ENCODE measurements at places on chromosomes 4 and X. TPM values are rescaled to one million over a fixed set of nuclear protein-coding genes. Genes with fewer than 3 reads are reported as not detected.

- DNase-seq: peak; percentile 6
Measured at GRCh38 chr4:145176641-145177432, 3.6 kb downstream of the OTUD4 start.

DNA sequence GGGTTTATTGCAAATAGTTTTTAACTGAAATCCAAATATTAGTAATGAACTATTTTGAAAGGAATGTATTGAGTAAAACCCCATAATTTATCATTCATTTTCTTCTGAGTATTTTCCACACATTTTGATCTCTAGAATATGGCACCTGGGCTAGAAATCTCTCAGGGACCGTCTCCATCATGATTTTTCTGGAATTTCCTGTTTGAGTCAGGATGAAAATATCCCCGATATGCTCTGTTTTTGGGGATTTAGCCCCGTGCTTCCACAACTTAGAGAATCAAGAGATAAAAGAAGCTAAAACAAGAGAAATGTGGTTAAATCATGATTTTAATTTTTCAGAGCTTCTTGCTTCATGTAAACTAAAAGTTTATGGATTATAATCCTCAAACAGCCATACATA lies 114.2 kb downstream of the SPCS3 start:
- no peak for DNase-seq

- no peak for DNase-seq
Measured at GRCh38 chr4:176437756-176438155, 118.0 kb downstream of the SPCS3 start.

DNA sequence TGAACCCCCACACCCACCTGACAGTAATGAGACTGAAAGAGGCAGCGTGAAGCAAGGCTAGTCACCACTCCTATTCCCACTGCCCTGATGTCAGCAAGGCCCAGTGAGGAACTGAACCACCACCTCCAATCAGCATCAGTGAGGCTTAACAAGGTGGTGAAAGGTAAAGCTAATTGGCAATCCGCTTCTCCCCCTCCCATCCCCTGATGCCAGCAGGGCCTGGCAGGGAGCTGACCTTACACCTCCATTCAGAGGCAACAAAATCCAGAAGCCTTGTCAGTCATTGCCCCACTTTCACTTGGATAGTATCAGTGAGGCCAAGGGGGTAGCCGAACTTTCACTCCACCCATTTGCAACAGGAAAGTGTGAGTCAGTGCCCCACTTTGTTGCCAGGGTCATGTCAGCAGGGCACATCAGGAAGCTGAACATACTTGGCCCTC lies 60.8 kb downstream of the AWAT2 start:
- no peak for DNase-seq

- no peak for DNase-seq
Measured at GRCh38 chr4:118585015-118585414, 100.2 kb upstream of the METTL14 start.

DNA sequence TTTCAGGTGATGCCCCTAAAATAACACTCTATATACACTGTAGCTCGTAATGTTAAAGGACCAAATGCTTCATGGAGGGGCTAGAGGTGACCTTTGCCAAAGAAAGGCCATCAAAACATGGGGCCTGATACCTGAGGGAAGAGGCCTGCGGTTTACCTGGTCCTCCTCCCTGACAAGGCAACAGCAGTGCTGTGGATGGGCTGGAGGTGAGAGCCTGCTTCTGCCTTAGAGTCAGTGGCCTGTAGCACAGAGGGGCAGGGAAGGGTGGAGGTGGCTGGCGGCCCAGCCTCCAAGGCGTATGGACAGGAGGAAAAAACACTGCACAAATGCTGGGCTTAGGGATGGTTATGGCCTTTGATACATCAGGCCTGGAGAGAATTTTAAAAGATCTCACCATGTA lies 137.8 kb upstream of the USP38 start:
- no peak for DNase-seq

- no peak for DNase-seq
Measured at GRCh38 chr4:17762726-17763125, 18.7 kb downstream of the FAM184B start.

GRCh38 chr4:151460434-151460833 lies 51.5 kb downstream of the FHIP1A start:
- no peak for DNase-seq

DNA sequence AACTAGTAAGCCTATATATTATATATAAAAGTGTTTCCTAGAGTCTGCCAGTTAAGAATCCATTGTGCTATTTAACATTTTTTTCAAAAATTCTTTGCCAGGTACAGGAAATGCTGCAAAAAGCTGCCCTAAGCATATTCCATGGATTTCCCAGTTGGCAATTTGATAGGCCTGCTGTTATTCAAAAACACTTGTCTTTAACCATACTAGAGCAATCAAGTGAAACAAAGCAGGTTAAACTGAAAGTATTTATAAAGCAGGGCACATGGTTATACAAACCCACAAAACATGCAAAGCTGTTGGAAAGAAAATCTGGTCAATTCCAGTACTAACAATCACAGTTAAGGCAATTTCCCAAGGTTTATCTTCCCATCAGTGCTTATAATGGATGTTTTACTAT lies 159.9 kb downstream of the UNC5C start:
- DNase-seq: peak; percentile 75

DNA sequence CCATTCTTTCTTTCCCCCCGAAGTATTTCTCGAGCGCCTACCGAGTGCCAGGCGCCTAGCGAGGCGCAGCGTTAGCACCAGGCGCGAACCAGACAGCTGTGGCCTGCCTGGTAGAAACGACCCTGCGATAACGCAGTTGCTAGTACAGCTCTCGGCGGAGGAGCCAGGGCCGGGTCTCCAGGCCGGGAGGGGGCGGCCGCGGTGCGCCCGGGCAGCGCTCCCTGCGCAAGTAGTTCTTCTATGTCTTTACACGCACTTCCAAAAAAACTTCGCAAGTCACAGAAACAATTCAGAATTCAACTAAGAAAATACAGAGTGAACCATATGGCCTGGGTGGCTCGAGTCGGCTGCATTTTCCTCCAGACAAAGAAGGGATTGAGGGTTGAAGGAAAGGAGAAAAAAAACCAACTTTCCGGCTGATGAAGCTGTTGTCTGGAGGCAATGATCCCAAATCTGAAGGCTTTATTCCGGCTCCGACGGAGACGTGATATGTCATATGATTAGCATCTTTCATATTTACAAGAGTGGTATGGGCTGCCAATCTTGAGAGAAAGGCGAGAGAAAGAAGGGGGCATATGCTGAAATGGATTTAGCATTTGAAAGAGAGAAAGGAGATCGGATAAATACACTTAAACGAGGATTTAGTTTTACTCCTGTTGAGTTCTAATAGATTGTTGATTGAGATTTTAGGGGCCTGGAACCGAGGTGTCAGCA lies 7.2 kb upstream of the NEUROG2 start:
- DNase-seq: peak; percentile 54

DNA sequence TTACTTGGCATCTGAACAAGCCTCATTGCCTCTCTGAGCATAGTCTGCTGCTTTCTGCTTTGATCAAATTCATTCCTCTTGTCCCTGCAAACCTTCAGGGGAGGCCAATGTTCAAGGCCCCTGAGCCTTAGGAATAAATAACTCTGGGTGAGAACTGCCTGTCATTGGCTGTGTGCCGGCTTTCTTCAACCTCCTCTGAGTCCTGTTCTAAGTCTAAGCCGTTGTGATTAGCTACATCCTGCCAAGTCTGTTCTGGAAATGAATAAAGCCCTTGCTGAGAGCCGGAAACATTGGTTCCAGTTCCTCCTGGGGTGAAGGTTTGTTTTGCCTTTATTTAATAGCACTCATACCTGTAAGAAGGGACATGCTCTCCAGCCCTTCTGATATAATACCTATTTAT lies 13.8 kb downstream of the RNF4 start:
- peak; percentile 65 for DNase-seq

- DNase-seq: no peak
Measured at GRCh38 chr4:2767705-2768074, 11.6 kb upstream of the TNIP2 start.

DNA sequence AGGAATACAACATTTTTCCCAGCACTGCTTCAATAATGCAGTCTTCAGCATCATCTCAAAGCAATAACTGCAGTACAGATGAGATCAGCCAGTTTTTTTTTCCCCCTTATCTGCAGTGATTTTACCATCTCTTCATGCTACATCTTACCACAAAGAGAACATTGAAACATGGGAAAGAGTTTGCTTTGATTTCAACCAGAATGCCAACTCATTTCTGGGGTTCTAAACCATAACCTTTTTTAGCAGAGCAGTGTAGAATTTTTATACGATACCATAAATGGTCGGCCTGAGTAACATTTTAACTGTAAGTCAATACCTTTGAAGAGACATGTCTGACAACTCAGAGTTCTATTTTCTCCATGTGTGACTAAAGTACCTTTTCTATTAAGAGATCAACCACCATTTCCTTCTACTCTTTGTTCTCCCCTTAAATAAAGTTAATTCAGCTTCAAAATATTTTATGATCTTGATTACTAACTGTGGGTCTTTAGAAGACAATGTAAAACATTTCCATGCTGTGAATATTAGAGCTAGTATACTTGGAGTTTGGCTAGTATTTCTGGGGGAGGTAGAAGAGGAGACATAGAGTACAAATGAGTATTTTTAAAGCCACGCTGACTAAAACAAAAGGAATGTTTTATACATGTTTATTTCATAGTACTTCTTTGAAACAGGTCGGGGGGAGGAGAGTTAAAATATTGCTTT lies 69.1 kb downstream of the TET2 start:
- no peak for DNase-seq

DNA sequence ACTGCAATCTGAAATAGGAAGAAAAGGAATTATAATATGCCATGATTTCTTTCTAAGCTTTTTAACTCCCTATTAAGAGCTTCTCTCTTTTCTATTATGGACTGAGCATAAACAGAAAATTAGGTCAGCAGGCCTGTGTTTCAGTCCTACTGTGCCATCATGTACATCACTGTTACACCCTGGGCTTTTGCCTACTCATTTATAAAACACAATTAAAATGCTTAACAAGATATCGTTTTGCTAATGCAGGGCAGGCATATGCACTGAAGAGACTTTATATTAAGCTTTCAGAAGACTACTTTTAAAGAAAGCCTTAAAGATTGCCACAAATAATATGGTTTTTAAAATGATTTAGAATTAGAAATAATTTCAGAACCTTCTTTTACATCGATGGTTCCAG lies 828 bp upstream of the BBS12 start:
- DNase-seq: no peak

DNA sequence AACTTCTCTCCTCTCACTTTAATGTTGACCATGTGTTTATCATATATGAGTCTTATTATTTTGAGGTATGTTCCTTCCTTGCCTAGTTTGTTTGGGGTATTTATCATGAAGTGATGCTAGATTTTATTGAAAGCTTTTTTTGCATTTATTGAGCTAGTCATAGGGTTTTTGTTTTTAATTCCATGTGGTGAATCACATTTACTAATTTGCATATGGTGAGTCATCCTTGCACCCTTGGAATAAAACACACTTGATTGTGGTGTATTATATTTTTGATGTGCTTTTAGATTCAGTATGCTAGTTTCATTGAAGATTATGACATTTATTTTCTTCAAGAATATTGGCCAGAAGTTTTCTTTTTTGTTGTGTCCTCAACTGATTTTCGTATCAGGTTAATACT lies 464.6 kb downstream of the PCDH18 start:
- no peak for DNase-seq

GRCh38 chrX:101206471-101206870 lies 13.1 kb upstream of the DRP2 start:
- DNase-seq: no peak

DNA sequence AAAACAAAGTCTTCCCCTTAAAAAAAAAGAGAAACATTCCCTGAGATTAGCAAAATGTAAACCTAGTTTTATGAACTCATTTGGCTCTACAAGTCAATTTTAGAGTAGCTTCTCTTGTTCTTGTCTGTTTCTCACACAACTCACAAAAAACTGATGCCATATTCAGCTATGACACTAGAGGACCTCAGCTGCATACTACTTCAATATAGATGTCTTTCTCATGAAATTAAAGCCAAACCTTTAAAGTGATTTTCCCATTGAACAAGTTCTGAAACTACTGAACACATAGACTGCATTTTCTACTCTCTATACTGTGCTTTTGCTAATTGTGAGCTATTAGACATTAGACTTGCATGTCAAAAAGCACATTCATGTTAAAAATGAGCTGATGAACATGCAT lies 49.8 kb downstream of the TBCK start:
- DNase-seq: peak; percentile 17

DNA sequence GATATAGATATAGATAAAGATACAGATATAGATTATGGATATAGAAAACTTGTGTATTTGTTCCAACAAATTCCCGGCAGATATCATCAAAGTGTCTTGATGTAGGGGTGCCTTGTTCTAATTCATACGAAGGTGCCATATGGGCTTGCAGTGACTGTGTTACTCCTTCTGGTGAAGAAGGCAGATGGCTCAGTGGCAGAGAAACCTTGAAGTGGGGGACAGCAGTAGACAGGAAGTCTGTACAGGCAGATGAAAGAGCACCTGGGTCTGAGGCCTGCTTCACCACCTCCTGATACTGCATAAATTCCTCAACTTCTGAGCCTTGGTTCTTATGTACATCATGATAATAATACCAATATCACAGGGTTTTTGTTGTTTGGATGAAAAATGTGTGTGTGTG lies 179.5 kb upstream of the GATB start:
- no peak for DNase-seq

OTUD6A gene
- not detected for polyA plus RNA-seq

DCLK2 gene
- polyA plus RNA-seq: 2.6 TPM

GPR78 gene
- not detected for polyA plus RNA-seq

FSTL5 gene
- 0.09 TPM for polyA plus RNA-seq

PASD1 gene
- polyA plus RNA-seq: not detected

ADH1B gene
- 38.6 TPM for polyA plus RNA-seq

ASB12 gene
- 0.62 TPM for polyA plus RNA-seq

TMPRSS11F gene
- polyA plus RNA-seq: not detected

DDX53 gene
- not detected for polyA plus RNA-seq

DIPK2B gene
- 4.6 TPM for polyA plus RNA-seq

RPA4 gene
- not detected for polyA plus RNA-seq

Data from kidney (tissue), 22 donors.